ENCODE measurements at places on chromosomes 12 and 14.

GRCh38 chr14:94181835-94182234, 7.7 kb downstream of the PPP4R4 start:
- DNase-seq = no peak

DNA sequence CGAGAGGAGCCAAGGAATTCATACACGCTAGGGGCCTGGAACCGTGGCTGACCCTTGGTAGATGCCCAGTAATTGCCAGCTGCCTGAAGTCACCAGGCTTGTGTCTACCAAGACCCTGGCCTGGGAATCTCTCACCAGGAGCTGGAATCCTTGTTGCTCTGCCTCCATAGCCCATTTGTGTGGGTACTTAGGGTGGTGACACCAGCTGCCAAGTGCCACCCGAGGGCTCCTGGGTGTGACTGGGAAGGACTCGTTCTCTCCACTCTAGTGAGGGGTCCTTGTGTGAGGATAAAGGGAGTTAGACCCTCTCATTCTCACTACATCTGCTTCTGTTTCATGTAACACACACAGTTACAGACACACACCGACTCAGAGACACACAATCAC, 17.9 kb downstream of the SERPINA1 start:
- DNase-seq = no peak

DNA sequence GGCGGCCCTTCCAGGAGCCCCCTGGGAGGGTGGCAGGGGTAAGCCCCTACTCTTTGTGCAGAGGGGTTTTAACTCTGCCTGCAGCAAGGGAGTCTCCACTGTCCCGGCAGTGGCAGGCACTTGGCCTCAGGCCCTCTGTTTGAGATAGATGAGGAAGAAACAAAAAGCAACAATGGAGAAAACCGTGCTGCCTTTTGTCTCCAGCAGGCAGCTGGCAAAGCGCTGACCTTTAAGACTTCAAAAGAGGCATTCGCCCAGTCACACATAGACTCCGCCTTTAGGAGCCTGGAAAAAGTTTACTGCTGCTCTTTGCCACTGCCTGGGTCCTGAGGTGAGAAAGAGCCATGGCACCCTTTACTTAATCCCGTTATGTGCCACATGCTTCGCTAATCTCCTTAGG, 158.2 kb upstream of the NTF3 start:
- DNase-seq = no peak

- peak; percentile 49 for DNase-seq
These were observed 1.1 kb downstream of the GPHN start for GRCh38 chr14:66508846-66509621.

DNA sequence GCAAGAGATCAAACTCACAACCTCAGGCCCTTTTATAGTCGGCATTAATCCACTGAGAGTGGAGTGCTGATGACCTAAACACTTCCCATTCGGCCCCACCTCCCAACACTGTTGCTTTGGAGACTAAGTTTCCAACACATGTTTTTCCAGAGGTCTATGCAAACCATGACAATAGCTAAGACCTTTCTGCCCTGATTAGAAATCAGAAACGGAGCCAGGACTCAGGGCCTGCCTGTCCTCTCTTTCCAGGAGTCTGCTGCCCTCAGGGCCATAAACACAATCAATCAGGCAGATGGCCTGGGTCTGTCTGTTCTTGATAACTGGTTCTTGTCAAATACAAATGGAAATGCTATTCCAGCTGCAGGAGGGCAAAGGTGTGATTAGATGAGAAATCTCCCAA, 97.2 kb upstream of the PSMC1 start:
- no peak for DNase-seq

DNA sequence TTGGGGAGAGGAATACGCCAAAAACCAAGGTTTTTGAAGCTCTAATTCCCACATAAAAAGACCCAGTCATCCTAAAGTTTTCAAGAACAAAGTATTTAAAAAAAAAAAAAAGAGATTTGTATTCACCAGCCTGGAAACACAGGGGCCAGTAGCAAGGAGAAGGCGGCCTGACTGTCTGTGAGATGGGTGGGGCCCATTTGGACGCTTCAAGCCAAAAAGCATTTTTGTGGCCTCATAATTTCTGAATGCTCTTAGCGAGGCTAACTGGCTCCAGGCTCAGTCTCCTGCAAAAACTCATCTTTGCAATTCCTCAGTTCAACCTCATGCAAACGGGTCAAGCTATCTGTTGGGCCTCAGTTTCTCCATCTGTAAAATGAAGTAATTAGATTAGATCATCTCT, 514.1 kb downstream of the MED13L start:
- DNase-seq = no peak

- DNase-seq = no peak
These were observed 44.5 kb downstream of the NUBPL start for GRCh38 chr14:31605702-31606101.

GRCh38 chr12:57243521-57244311, 7.3 kb downstream of the STAC3 start:
- peak; percentile 68 for DNase-seq

- peak; percentile 23 for DNase-seq
These were observed 101.9 kb upstream of the SFSWAP start for GRCh38 chr12:131608740-131609690.

DNA sequence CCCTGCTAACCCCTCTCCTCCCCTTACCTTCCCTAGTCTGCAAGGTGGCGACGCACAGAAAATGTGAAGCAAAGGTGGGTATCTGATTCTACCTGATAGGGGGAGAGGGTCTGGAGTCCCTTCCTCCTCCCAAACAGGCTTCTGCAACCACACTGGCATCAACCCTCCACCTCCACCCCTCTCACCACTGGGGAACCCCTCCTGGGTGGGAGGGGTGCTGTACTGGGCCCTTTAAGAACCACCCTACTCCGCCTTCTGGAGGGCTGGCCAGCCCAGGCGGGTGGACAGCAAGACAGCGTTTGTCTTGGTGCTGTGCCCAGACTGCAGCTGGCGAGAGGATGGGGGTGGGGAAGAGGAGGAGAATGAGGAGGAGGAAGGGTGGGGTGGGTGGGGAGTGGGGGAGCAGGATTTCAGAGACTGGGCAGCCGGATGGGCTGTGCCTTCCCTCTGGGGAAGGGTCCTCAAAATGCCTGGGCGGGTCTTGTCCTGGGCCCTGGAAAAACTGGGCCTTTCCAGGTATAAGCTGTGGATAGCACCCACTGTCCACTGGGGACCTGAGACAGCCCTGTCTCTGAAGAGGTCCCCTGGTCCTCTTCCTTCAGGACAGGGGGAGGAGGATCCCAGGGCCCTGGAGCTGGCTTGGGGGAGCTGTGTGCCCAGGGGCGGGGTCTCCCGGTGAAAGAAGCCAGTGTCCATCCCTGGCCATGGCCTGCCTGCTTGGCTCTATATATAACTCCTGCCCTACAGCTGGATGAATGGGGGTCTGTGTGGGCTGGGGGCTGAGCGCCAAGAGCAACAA, 2.8 kb downstream of the TNS2 start:
- DNase-seq = peak; percentile 51

- no peak for DNase-seq
These were observed 40.0 kb downstream of the ZFYVE1 start for GRCh38 chr14:72986857-72987256.

DNA sequence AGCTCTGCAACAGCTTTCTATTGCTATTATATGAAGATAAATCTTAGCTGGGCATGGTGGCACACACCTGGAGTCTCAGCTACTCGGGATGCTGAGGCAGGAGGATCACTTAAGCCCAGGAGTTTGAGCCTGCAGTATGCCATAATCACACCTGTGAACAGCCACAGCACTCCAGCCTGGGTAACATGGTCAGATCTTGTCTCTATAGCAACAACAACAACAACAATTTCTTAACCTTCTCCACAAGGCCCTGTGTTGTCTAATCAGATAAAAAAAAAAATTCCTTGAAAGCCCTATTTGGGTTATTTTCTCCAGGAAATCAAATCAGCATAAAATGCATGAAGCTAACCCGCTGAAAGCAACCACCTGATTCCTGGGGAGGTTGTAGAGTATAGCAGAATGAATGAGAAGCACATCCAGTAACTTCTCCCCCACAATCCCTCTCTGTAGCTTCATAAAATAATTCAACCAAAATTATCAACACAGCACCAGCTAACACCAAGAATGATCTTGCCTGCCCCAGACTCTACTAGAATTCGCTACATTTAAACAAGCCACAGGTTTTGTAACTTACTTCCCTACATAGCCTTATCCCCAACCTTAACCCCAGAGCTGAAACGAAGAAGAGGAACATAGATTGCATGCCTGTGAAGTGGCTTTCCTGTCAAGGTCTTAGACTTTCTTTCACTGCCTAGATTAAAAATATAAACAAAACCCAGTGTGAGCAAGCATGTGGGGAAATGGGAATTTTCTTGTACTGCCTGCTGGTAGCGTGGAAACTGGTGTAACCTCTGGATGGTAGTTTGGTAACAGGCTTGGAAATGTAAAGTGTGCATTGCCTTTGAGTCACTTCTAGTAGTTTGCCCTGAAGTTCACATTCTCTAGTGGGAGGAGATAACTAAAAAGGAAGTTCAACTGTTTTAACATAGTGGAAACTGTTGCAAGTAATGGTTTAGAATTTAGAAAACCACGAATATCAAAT, 6.0 kb upstream of the STK38L start:
- no peak for DNase-seq

DNA sequence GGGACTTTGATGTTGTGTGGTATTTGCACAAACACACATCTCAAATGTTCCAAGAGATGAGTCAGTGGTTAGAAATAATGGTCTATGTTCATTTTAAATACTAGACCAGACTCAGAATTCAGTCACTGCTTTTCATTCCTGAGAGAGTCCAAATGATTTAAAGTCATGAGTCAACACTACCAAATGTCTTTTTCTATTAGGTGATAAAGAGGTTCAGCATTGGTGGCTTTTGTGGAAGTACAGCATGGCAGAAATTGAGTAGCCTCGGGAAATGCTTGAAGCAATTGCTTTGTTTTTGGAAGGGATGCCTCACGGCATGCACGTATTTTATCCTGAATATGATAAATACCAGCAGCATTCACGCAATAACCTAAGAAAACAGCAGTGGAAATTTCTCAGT, 115.7 kb downstream of the DIO2 start:
- peak; percentile 21 for DNase-seq

DNA sequence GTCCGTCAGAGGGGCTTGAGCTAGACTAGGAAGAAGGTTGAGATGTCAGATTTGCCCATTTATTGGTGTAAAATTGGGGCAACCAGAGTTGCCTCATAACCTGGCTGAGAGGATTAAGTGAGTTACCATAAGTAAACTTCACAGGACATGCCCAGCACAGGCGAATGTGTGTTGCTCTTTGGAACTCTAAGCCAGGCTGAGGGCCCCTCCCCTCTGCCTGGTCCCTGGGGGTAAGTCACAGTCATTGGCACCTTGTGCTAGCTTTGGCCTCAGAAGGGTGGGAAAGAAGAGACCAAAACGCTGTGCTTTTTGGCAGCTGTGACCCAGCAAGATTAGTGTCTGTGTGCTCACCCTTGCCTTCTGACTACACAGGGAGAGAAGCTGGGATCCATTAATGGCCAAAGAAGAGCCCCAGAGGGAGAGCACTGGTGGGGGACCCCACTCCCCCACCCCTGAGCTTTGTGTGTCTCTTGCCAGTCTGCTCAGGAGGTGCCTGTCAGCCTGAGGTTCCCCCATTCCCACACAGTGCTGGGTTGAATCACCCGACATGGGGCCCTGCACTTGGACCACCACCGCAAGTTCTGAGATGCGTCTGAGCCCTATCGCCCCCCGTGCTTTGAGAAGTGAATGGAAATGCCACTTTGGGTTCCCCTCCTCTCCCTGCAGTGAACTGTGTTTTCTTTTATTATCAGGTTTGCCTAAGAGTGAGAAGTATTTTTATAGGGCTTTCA, 74.1 kb downstream of the CACNA1C start:
- DNase-seq = no peak

DNA sequence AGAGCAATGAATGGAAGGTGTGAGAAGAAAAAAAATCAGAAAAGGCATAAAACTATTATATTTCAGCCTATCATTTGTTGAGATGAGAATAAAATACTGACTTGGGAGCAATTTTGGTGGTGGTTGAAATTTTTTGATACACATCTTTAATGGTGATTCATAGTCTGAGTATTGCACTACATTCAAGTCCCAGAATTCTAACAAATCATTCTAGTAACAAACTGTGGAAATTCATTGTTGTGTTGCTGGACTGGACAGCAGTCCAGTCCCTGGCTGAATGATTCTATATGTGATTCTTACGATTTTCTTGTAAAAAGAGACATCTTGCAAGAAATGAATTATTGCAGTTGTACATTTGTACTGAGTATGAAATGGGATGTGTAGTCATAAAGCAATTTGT, 268.6 kb downstream of the TRHDE start:
- DNase-seq = peak; percentile 20

GRCh38 chr12:47838286-47838931, 18.7 kb upstream of the HDAC7 start:
- DNase-seq = no peak

DNA sequence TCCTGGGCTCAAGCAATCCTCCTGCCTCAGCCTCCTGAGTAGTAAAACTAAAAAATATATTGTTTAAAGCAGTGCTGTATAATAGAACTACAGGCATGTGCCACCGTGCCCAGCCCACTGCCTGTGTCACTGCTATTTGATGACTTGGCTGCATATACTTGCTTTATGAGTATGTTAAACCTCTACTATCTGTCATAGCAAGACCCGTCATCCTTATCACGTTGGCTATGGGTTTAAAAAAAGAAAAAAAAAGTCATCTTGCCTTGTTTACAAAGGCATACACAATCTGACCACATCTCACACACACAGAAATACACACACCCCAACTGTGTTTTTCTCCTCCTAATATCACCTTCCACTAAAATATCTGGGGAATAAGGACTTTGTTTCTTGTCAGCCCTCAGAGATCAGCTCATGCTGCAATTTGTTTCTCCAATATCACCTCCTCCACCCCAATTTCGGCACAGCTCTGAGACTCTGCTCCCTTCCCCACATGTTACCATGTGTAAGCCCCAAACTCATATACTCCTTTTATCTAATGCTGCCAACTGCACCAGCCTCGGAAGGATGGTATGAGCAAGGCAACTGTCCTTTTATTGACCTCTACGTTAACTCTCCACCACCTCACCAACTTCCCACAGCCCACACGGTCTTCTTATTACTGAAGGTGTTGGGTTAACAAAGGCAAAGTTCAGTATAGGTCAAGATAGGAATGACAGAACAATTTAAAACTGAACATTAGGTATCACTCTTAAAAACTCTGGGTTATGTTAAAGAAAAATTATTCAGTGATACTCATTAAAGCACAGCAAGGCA, 802 bp upstream of the TMPRSS12 start:
- DNase-seq = no peak

GRCh38 chr14:94376108-94376975, 12.1 kb downstream of the SERPINA1 start:
- no peak for DNase-seq

Data from mammary epithelial cell (primary cell).